ENCODE measurements at places on chromosomes 13 and 19.

DNA sequence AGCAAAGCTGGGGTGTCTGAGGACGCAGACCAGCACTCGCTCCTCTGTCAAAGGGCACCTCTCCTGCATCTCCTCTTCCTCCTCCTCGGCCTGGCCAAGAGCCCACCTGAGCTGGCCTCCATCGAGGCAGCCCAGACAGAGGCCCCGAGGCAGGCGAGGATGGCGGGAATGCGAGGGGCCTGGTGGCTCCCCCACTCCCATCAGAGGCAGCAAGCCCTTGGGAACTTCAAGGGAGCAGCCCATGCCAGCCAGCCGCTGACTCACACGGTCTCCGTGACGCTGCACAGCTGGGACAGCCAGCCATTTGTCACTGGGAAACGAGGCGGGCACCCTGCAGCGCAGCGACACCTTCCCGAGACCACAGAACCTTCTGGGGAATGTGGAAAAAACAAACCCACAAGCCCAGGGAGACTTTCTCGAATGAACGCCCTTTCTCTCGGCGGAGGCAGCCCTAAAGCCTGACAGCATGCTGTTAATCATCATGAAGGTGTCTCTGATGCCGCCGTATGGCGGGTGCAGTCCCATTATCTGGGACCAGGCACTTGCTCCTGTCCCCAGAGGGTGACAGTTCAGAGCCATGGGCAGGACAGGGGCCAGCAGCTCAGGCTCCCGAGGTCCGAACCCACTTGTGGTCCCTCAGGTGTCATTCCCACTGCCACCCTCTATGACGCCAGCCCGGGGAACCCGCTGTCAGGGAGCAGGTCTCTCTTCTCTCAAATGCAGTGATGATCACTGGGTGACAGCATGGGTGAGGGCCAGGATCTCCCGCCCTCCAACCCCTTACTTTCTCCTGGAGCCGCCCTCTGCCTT, 53.0 kb downstream of the PEPD start:
- DNase-seq = no peak

- no peak for DNase-seq
These were observed 5.1 kb upstream of the DCUN1D2 start for GRCh38 chr13:113495494-113496210.

DNA sequence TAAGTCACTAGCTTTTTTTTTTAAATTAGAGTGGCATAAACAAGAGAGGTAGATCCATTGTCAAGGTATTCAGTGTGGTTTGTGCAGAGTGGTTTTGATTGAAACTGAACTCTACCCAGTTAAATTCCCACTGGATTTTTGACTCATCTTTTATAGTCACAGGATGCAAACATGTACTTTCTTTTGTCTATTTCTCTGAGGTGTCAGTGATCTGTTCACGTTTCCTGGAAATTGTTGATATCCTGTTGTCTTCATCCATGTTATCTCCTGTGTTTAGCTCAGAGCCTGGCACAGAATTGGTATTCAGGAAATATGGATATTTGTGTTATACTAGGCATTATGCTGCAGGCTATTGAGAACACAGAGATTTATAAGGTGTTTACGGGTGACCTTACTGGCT, 119.7 kb downstream of the PCCA start:
- DNase-seq = no peak

DNA sequence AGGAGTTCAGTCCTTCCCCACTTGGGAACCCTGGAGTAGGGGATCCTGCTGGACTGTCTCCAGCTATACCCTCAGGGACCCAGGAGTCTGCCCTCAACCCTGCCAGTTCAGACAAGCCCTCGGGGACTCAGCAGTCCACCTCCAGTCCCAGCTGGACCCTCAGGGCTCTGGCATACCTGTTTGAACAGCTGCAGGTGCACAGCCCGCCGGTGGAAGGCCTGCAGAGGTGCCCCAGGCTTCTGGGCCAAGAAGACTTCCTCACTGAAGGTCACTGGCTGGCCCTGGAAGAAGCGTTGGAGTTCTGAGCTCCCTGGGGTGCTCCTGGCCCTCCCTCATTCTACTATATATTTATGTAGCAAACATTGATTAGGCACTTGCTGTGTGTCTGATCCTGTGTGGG, 8.6 kb downstream of the CRB3 start:
- DNase-seq = no peak

DNA sequence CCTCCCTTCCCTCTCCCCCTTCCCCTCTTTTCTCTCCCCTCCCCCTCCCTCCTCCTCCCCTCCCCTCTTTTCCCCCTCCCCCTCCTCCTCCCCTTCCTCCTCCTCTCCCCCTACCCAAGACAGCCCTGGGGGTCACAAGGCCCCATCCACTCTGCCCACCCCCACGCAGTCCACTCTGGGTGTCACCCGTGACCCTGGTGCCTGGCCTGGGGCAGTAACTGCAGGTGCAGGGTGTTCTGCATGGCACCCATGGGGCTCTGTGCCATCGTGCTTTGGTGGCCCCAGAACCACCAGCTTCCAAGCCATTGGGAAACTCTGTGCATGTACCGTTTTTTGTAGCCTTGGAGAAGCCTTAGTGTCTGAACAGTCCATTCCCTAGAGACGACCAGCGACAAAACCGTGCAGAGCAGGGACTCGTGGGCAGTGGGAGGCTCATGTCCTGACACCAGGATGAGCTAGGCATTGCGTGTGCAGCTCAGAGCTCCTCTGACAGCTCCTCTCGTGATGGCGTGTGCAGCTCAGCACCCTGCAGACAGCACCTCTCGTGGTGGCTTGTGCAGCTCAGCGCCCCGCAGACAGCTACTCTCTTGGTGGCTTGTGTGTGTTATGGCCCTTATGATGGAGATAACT, 43.7 kb upstream of the F7 start:
- no peak for DNase-seq

DNA sequence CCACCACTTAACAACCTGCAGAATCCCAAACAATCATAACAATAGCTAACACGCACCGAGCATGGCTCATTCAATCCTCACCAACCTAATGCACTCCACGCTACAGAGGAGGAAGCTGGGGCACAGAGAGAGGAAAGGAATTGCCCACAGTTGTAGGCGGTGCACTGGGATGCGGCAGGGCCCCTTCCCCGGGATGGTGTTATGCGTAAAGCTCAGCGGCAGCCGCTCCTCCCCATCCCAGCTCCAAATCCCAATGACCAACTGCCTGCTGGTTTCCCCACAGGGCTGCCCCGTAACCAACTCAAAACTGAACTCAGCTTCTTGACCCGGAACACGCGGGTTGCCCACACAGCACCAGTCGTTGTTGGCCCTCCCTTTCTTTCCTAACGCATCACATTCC, 42.2 kb downstream of the SERP2 start:
- no peak for DNase-seq

GRCh38 chr13:22880741-22881720, 299.7 kb upstream of the SGCG start:
- DNase-seq = no peak

- DNase-seq = no peak
These were observed 118.5 kb downstream of the NALCN start for GRCh38 chr13:101297794-101298193.

GRCh38 chr13:25764378-25764777, 287.4 kb downstream of the SHISA2 start:
- DNase-seq = no peak

- no peak for DNase-seq
These were observed 19.5 kb downstream of the MYO1F start for GRCh38 chr19:8557642-8558238.

- no peak for DNase-seq
These were observed 6.6 kb downstream of the AKT2 start for GRCh38 chr19:40278361-40279035.

GRCh38 chr19:4439243-4439642, 18.4 kb downstream of the UBXN6 start:
- DNase-seq = no peak

DNA sequence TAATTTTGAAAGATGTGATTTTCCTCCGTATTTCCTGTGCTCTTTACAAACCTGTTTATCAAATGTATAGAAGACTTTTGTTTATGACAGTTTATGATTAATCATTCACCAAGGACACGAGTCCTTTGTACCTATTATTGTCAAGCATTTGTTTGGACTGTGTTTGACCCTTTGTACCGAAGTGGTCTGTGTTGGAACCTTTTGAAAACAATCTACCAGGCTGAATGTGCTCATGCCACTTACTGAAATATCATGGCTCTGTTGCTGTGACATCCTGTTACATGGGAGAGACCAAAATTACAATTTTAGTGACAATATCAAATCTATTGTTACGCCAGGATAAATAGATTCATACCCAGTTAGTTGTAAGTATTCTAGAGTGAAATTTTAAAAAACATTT, 193.6 kb downstream of the IRS2 start:
- no peak for DNase-seq

- peak; percentile 3 for DNase-seq
These were observed 8.6 kb upstream of the CEACAM6 start for GRCh38 chr19:41746593-41747227.

- no peak for DNase-seq
These were observed 5.8 kb upstream of the DYRK1B start for GRCh38 chr19:39839678-39840327.

DNA sequence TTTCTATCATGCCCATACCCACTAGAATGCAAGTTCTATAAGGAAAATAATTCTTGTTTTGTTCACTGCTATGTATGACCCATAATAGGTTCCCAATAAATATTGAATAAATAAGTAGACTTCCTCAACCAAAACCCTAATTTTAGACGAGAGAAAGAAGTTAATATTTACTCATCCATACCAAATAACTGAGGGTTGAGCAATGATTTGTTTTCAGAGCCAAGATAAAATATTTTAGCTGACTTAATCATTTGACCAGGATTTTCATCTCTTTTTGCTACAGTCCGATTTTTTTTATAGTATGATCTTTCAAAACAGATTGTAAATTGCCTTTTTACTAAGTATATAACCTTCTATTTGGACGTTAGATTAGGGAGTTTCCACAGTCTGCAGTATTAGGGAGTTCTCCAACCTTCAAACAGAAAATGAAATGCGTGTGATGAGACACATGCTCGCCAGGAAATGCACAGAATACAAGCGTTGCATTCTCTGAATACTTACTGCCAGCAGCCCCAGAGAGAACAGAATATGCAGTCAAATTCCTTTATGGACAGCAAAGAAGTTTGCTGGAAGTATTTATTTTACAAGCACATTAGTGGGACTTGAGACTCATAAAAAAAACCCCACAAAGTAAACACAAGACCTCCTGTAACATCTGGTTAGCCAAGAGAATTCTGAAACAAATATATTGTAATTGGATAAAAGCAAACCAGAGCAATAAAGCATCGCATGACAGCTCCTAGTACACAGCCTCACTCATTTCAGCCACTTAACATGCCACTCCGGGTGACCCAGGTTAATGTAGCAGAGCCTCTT, 230.0 kb downstream of the MYO16 start:
- DNase-seq = peak; percentile 76

GRCh38 chr13:94705081-94706030, 7.0 kb downstream of the SOX21 start:
- no peak for DNase-seq

GRCh38 chr13:23477101-23477500, 43.6 kb upstream of the SACS start:
- DNase-seq = no peak

DNA sequence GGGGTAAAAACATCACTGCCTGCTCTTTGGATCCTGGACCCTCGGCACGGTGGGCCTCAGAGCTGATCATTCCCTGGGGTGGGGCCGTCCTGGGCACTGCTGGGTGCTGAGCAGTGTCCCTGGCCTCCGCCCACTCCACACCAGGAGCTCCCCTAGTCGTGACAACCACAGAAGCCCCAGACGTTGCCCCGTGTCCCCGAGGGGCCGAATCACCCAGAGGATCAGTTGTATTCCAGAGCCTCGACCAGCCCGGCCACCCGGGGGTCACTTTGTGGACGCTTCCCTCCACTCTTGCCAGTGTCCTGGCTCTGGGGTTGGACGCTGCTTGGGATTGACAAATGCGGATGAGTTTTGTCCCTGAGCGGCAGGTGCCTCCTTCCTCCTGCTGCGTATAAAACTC, 10.2 kb downstream of the C2CD4C start:
- DNase-seq = no peak

GRCh38 chr13:92951273-92951890, 275.2 kb upstream of the GPC6 start:
- no peak for DNase-seq

GRCh38 chr13:95643571-95643935, 953 bp downstream of the DZIP1 start:
- no peak for DNase-seq

DNA sequence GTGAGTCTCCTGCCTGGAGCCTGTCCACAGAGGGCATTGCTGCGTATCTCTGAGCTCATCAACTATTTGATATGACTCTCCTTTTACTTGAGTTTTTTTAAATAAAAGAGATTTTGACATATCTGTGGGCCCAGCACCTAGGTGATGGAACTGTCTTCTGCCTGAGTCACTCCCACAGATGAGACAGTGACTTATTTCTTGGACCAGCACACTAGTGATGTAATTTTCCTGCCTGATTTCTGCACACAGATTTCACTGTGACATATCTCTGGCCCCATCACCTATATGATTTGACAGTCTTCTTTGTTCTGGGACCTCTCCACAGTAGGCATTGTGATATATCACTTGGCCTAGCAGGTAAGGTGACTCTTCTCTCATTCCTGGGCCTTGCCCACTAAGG, 66.6 kb upstream of the ZNF43 start:
- no peak for DNase-seq

DNA sequence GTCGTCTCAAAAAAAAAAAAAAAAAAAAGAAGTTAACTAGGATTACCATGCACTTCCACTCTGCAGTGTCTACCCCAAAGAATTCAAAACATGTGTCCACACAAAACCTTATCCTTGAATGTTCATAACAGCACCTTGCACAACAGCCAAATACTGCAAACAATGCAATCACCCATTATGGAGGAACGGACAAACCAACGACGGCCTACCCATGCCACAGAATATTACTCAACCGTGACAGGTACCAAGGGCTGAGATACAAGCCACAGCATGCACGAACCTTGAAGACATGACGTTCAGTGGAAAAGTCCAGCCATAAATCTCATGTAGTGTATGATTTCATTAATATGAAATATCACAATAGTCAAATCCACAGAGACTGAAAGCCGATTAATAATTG, 3.0 kb upstream of the SHISA7 start:
- DNase-seq = no peak

- DNase-seq = no peak
These were observed 3.1 kb downstream of the TMED1 start for GRCh38 chr19:10832939-10833296.

- DNase-seq = no peak
These were observed 19.8 kb downstream of the EPS8L1 start for GRCh38 chr19:55095260-55096060.

- DNase-seq = no peak
These were observed 212.6 kb downstream of the LACC1 start for GRCh38 chr13:44092078-44092970.

DNA sequence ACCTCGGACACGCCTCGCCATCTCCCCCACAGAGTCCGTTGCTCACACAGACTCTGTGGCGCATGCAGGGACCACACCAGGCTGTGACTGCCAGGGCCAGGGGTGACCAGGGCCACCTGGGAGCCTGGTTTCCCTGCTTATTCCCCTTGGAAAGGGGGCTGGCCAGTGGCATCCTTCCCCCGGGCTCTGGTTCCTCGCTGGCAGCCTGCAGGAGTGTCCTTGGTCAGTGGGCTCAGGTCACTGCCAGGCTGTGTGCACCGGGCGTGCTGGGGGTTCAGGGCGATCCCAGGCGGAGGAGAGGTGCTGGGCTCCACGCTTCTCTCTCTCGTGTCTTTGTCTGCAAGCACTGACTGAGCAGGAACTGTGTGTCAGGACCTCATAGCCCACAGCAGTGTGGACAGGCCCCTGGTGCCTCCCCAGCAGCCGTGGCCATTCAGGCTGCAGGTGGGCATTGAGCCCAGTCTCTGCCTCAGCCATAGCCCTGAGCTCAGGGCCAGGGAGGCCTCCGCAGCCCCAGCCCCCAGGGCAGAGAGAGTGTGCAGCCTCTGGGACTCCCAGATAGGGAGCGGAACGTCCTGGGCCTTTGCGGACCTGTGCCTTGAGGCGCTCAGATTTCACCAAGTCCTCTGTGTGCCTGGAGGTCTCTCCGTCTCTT, 6.5 kb downstream of the PIAS4 start:
- no peak for DNase-seq
